ENCODE measurements at places on chromosomes 4 and X.

DNA sequence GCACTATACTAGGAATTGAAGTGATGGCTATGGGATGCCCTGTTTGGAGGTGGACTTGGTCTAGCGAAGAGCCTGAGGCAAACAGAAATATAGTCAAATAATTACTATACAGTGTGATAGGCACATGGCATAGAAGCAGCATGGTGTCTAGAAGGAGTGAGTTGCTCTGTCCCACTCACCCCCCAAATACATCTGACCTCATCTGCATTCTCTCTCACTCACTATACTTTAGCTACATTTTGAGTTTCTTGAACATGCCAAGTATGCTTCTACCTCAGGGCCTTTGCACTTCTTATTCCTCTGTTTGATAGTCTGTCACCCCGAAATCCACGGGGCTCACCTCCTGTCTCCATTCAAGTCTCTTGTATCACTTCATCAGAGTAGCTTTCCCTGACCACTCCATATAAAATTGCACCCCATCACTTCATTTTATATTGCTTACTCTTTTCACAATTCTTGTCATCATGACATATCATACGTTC, 2.6 kb upstream of the FIP1L1 start:
- no peak for DNase-seq

DNA sequence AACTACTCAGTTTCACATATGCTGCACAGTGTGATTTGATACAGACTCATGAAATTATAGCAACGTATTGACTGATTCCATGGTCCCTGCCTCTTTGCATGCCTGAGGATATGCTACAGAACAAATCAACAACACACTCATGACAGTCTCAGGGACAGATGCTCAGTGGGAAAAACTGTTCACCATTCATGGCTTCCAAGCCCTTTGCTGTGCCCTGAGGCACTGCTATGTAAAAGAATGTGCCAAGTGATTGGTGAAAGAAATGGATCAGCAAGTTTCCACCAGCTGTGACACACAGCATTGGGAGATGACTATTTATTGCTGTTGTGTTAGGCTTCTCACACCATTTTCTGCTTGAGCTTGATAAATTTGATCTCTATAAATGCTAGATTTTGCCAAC, 825.6 kb upstream of the INTU start:
- DNase-seq: no peak

GRCh38 chr4:159823743-159824142, 720.9 kb downstream of the RAPGEF2 start:
- no peak for DNase-seq

- DNase-seq: no peak
These were observed 21.3 kb downstream of the RPGR start for GRCh38 chrX:38305971-38306370.

DNA sequence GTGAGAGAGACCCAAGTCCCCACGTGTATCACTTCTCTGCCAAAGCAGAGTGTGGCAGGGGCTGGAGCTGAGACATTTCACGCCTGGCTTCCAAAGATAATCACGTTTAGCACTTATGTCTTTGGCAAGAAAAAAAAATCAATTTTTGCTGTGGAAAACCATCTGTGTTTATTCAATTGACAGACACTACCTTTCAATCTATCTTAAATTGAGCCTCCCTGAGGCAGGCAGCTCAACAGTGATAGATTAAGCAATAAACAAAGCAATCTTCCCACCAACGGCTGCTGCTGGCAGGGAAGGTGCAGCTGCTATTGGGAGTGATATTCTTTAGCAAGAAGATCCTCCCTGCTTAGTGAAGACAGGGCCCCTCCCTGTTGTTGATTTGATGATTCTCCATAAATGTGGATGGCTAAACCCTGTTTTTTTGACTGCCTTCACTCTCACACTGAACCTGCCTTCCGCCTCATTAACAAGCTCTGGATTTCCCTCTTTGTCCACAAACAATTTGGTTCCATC, 11.6 kb upstream of the MAGEB17 start:
- DNase-seq: no peak

DNA sequence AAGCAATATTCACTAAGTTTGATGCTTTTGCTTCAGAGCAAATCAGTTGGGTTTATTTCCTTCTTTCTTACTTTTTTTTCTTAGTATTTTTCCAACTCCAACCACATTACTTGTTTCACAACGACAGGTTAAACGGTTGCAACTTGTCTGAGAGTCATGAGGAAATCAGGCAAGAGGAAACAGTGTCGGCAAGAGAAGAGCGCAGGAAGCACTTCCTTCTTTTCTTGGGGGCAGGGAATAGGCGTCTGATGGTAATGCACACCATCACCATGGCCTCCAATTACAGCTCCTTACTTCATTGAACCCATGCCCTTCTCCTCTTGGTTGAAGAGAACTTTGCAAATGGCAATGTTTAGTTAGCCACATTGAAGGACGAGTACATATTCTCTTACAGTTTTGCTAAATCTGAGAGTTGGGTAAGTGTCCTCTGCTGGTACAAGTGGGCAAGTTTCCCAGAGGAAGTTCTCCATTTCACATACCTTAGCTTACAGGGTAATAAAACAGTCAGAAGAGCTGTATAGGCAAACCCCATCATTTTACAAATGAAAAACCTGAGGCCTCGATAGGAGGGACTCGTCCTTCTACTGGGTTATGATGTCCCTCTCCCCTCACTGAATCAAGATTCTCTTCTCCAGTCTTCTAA, 8.3 kb upstream of the CXCL8 start:
- DNase-seq: peak; percentile 43

GRCh38 chr4:32207456-32207855, 1487.3 kb downstream of the PCDH7 start:
- no peak for DNase-seq

GRCh38 chrX:154382483-154383069, 3.5 kb downstream of the EMD start:
- DNase-seq: no peak

GRCh38 chr4:88791274-88791673, 93.6 kb upstream of the NAP1L5 start:
- DNase-seq: peak; percentile 49

DNA sequence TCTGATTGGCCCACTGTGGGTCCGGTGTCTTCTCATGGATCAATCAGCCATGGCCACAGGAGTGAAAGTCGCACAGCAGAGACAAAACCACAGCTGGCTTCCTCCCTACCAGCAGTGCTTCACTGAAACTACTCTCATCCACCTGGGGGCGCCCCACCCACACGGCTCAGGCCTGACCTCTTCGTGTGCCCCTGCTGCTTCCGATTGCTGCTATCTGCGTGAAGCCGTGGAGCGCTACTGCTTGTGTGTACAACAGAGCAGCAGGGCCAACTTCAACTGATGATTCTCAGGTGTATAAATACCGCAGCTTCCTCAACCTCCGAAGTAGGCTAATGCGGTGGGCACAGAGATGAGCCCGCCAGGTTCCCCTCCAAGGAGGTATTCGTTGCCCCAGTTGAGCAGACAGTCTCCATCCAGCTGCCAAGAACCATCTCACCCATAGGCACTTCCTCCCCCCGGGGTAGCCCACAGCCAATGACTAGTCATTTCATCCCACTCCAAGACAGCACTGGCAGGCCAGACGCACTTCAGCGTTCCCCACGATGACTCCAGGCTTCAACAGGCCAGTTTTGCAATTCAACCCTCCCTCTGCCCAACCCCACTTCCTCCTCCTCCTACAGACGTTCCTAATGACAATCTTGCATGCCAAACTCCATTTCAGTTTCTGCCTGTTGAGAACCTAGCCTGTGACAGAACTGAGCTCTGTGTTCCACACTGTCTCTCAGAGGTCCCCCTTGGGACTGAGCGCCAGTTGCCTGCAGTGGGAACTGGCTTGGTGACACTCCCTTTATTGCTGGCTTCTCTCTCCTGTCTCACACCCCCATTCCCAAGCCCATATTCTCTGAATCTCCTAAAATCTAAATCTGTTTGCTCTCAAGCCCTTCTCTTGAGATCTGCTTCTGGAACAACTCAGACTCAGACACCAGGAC, 41.3 kb upstream of the ATP6AP2 start:
- no peak for DNase-seq
